ENCODE measurements at places on chromosomes 5 and 9. TPM values are rescaled to one million over a fixed set of nuclear protein-coding genes. Genes with fewer than 3 reads are reported as not detected.

DNA sequence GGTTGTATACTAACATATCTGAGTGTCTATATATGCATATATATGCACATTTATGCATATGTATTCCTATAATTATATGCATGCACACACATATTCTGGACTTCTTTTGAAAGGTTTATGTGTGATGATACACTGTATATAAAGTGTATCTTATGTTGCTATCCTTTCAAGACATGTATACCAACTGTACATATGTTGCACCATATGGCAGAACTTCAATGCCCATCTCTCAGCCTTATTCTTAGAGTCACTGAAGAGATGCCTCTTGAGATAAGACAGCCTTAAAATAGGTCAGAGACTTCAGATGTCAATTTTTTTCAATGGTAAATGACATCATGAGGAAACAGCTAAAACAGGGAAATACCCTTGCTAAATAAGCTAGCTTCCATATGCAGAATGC, 461.4 kb downstream of the SPATA31D1 start:
- no peak for DNase-seq

- no peak for DNase-seq
Observed at GRCh38 chr5:174337276-174338184, 292.0 kb downstream of the NSG2 start.

The COL23A1 gene
- 0.13 TPM for total RNA-seq

The HTR4 gene
- not detected for total RNA-seq
